ENCODE measurements at places on chromosomes 5 and 9.

DNA sequence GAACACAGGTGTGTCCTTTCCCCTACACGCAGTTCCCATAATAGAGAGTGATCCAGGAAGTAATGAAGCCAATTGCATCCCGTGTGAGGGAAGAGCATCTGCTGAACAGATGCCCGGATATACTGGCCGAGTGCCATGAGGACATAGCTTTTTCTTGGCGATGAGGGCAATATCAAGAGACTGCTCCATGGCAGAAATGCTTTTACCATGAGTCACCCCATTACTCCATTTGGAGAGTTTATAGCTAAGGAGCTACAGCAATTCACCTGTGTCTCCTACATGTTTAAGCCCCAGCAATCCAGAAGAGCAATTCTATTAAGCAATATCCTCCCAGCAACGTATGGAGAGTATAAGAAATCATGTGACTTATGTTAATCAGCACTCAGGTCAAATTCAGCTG, 222.0 kb upstream of the KLF4 start:
- no peak for DNase-seq

GRCh38 chr5:128213340-128213739, 129.8 kb downstream of the SLC12A2 start:
- DNase-seq, result peak; percentile 58

DNA sequence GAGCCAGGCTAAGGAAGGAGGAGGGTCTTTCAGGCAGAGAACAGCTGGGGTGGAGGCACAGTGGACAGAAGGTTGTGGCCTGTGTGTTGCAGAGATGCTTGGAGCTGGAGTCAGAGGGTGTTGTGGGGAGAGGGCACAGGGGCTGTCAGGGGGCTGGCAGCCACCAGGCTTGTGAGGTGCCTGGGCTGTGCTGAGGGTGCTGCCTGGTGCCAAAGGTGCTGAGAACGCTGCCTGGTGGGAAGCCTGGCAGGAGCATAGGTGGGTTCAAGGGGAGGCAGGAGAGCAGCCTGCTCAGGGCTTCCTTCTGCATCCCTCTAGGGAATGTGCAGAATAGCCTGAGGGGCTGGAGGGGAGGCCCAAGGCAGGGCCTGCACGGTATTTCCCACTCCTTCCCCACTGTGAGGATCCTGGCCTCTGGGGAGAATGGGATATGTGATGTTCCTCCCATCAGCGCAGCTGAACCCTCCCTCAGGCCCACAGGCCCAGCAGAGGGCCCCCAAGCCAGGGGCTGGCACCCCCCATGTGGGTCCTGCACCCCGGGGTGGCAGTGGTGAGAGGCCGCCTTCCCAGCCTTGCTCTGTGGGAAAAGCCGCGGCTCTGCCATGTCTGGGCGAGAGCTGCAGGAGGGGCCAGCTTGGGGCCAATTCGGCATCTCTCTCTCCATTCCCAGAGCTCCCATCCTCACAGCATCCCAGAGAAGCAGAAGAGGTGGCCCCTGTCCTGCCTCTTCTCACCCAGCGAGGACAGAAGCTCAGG, 76.3 kb downstream of the CACNA1B start:
- no peak for DNase-seq

- DNase-seq, result no peak
Measured at GRCh38 chr5:72283358-72283757, 36.7 kb downstream of the MRPS27 start.

- DNase-seq, result no peak
Measured at GRCh38 chr5:119943148-119943547, 313.8 kb downstream of the FAM170A start.

DNA sequence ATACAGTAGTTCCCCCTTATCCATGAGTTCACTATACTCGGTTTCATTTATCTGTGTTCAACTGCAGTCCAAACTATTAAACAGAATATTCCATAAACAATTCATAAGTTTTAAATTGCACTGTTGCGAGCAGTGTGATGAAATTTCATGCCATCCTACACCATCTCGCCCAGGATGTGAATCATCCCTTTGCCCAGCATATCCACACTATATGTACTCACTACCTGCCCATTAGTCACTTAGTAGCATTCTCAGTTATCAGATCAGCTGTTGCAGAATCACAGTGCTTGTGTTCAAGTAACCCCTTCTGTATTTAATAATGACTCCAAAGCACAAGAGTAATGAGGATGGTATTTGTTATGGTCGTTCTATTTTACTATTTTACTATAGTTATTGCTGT, 51.5 kb downstream of the SHOC1 start:
- DNase-seq, result no peak

- peak; percentile 86 for DNase-seq
Measured at GRCh38 chr5:168086104-168086610, 205.3 kb upstream of the WWC1 start.

GRCh38 chr9:95182854-95183563, 134.5 kb downstream of the FANCC start:
- no peak for DNase-seq

- no peak for DNase-seq
Measured at GRCh38 chr5:175887463-175887862, 16.1 kb downstream of the CPLX2 start.

GRCh38 chr5:116842514-116842961, 267.9 kb upstream of the SEMA6A start:
- DNase-seq, result no peak

DNA sequence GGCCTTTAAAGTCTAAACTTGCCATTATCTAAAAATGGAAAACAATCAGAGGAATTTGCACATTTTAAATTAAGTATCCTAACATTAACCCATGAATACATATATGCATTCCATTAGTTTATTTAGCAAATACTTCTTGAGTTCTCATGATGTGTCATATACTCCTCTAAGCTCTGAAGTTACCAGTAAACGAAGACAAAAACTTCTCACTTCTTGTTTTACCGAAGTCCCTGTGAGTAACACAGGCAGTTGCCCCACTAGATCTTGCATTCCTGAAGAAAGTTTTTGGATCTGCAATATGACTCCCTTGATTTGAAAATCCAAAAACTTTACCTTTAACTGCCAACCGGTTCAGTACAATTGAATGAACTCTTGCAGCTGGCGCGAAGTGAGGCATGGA, 439.0 kb upstream of the MPDZ start:
- DNase-seq, result no peak

Measured in prostate gland (tissue), 2 donors.